Muscle of arm (tissue), 14 donors: ENCODE measurements at places on chromosomes 6 and 20.

- DNase-seq = no peak
Observed at GRCh38 chr6:129136751-129137150, 253.8 kb downstream of the LAMA2 start.

DNA sequence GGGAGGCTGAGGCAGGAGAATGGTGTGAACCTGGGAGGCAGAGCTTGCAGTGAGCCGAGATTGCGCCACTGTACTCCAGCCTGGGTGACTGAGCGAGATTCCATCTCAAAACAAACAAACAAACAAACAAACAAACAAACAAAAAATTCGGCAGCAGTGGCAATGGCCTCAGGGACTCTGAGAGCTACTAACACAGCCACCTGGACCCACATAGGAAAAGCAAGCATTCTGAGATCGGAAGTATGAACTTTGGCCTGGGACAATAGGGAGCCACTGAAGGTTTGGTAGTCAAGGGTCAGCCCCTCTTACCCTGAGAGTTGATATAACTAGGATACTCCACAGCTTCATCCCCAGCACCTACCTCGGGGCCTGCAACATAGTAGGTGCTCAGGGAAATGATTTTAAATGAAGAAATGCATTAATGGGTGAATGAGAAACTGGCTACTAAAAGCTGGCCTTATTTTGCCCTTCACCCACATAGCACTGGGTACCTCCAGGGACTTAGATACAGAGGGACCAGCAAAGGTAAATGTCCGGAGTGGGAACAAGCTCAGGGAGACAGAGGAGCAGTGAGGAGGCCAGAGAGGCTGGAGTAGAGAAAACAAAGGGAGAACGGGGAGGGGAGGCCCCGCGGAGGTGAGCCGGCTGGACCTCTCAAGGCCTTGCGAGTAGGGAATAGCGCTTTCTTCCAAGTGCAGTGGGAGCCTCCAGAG lies 46.6 kb upstream of the PTGIS start:
- DNase-seq = no peak

DNA sequence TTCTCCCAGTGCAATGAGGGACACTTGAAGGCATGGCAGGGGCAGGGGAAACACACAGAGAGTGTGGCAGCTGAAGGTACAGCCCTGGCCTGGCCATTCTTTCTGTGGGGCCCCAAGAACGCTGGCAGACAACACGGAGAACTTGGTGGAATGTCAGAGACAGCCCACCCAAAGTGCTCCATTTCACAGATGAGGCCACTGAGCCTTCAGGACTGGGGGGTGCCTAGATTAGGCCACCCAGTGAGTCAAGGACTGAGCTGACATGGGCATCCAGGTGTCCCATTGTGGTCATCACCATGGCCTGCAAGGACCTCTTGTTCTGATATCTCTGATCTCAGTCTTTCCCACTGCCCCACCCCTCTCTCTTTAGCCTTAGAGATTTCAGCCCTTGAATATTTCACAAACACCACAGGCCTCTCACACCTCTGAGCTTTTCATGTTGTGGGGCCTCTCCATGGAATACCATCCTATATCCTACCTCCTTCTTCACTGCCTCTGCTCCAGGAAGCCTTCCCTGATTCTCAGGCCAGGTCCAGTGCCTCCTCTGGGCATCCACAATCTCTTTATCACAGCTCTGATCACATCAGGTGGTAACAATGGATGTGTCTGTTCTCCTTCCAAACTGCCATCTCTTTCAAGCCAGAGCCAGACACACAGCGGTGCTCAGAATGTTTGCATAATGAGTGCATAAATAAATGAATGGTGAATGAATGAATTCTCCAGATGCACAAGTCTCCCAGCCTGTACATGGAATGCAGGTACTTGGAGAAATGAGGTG lies 2.0 kb upstream of the RSPO4 start:
- DNase-seq = no peak

GRCh38 chr6:144335311-144335861 lies 50.3 kb downstream of the UTRN start:
- no peak for DNase-seq

- DNase-seq = no peak
Observed at GRCh38 chr6:42454428-42454791, 2.7 kb upstream of the TRERF1 start.

GRCh38 chr6:72042088-72042487 lies 155.7 kb downstream of the RIMS1 start:
- DNase-seq = no peak

GRCh38 chr6:157158897-157159296 lies 164.4 kb downstream of the TMEM242 start:
- no peak for DNase-seq

- DNase-seq = no peak
Observed at GRCh38 chr6:134619789-134620188, 301.9 kb upstream of the SGK1 start.

- no peak for DNase-seq
Observed at GRCh38 chr20:38229376-38230252, 30.9 kb downstream of the KIAA1755 start.

GRCh38 chr20:23277316-23277715 lies 73.3 kb upstream of the NXT1 start:
- DNase-seq = no peak
